ENCODE measurements at places on chromosomes 7 and 10. TPM values are rescaled to one million over a fixed set of nuclear protein-coding genes. Genes with fewer than 3 reads are reported as not detected.

NPC1L1 gene
- 0.04 TPM for total RNA-seq

DEPP1 gene
- total RNA-seq = 8.0 TPM

SPDYE11 gene
- total RNA-seq = not detected

RPP38 gene
- 8.5 TPM for total RNA-seq

ZNF804B gene
- not detected for total RNA-seq

TIMM23 gene
- total RNA-seq = 99.2 TPM

GRCh38 chr10:88889559-88890337 is 9.7 kb downstream of the STAMBPL1 start:
- H3K27me3 ChIP-seq = no peaks in the 10 kb centered on the region
- H3K27ac ChIP-seq = no peak overlapping the region
- H3K4me1 ChIP-seq = no peaks in the 10 kb centered on the region
- no peaks in the 10 kb centered on the region for H3K36me3 ChIP-seq

DNA sequence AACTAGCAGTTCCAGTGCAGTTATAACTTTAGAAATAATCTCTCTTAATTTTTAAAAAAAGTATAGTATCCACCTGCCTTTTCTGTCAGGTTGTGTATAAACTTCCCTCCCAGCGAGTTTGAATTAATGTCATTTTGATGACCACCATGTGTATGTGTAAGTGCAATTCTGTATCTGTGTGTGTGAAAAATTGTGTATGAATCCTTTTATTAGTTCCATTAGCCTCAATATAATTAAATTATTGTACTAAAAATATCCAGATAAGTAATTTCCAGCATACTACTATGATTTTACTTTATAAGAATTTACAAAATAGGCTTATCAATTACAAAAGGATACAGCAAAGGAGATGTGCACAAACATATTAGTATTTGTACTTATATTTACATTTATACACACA is 421.1 kb upstream of the LRGUK start:
- H3K4me1 ChIP-seq = peaks cover 24% of the 10 kb centered on the region
- peak overlapping the region; percentile 78 for H3K27ac ChIP-seq
- DNase-seq = no peak
- 0 out of 2 replicates have a peak overlapping the region, but pooled peaks have one; percentile 10 for H3K4me3 ChIP-seq
- no peaks in the 10 kb centered on the region for H3K27me3 ChIP-seq
- H3K36me3 ChIP-seq = no peaks in the 10 kb centered on the region

DNA sequence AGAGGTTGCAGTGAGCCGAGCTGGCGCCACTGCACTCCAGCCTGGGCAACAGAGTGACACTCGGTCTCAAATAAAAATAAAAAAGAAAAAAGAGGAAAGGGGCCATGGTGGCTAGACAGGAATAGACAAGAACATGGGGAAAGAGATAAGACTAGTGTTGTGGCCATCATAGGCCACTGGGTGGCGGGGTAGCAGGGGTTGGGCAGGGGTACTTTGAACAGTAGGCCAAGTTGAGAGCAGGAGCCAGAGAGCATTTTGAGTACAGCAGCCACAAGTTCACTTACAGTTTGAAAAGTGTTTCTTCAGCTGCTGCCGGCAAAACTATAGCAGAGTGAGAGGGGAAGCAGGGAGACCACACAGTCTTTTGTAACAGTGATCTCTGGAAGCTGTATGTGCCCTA is 656.0 kb downstream of the CNTNAP2 start:
- DNase-seq = peak; percentile 4
- no peaks in the 10 kb centered on the region for H3K4me1 ChIP-seq
- H3K27me3 ChIP-seq = no peaks in the 10 kb centered on the region
- H3K36me3 ChIP-seq = no peaks in the 10 kb centered on the region

GRCh38 chr7:116284390-116284789 is 74.1 kb downstream of the TES start:
- H3K27ac ChIP-seq = no peak overlapping the region
- H3K27me3 ChIP-seq = no peaks in the 10 kb centered on the region
- peaks cover 11% of the 10 kb centered on the region for H3K4me1 ChIP-seq
- no peak for DNase-seq

DNA sequence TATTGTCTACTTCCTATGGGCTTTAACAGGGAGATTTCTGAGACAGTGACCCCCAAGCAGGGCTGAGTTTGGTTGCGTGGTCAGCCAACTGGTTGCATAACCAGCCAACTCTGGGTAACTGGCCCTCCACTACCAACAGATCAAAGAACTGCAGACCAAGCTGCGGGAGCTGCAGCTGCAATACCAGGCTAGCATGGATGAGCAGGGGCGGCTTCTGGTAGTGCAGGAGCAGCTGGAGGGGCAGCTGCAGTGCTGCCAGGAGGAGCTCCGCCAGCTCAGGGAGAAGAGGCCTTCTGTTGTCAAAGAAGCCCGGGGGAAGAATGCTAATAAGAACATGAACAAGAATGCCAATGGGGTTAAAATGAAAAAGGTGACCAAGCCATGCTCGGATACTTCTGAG is 15.7 kb upstream of the FLNC start:
- no peaks in the 10 kb centered on the region for H3K27me3 ChIP-seq
- no peak for DNase-seq
- H3K4me1 ChIP-seq = no peaks in the 10 kb centered on the region
- no peaks in the 10 kb centered on the region for H3K36me3 ChIP-seq
- no peak overlapping the region for H3K27ac ChIP-seq

- H3K27ac ChIP-seq = no peak overlapping the region
- DNase-seq = no peak
- H3K36me3 ChIP-seq = no peaks in the 10 kb centered on the region
- H3K27me3 ChIP-seq = no peaks in the 10 kb centered on the region
- H3K4me3 ChIP-seq = no peak overlapping the region
Measured at GRCh38 chr7:91358303-91358702, 94.1 kb downstream of the FZD1 start.

- no peak overlapping the region for H3K27ac ChIP-seq
- no peaks in the 10 kb centered on the region for H3K4me1 ChIP-seq
- DNase-seq = no peak
- H3K4me3 ChIP-seq = no peak overlapping the region
- H3K27me3 ChIP-seq = peaks cover 64% of the 10 kb centered on the region
- H3K36me3 ChIP-seq = no peaks in the 10 kb centered on the region
Measured at GRCh38 chr7:50214126-50214670, 90.3 kb upstream of the IKZF1 start.

DNA sequence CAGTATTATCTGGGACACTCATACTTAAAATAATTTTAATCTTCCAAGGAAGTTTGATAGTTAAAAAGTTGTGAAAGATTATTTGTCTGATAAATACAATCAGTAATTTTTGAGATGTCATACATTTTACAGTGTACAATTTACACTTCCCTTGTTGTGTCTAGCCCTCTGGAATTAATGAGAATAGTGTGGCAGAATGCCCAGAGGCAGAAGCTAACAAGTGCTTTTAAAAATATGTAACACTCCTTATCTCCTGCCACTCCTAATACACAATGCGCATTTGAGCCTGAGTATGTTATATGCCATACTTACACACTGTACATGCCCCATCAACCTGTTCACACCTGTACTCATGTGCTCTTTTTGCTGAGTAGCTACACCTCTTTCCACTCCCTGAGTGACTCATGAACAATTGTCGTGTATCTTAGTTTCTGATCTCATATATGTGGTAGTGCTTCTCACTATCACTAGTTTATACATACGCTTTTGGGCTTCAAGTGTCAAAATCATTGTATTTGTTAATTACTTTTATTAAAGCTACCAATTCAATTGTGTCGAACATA is 106.9 kb upstream of the GNAI1 start:
- no peaks in the 10 kb centered on the region for H3K36me3 ChIP-seq
- no peak overlapping the region for H3K27ac ChIP-seq
- H3K4me1 ChIP-seq = peaks cover 5% of the 10 kb centered on the region
- DNase-seq = no peak
- no peaks in the 10 kb centered on the region for H3K27me3 ChIP-seq
- H3K4me3 ChIP-seq = no peak overlapping the region

- no peak overlapping the region for H3K27ac ChIP-seq
- DNase-seq = no peak
- no peaks in the 10 kb centered on the region for H3K4me1 ChIP-seq
- no peaks in the 10 kb centered on the region for H3K36me3 ChIP-seq
- H3K4me3 ChIP-seq = no peak overlapping the region
Measured at GRCh38 chr7:494259-494687, 25.4 kb downstream of the PDGFA start.

- H3K27ac ChIP-seq = no peak overlapping the region
- no peaks in the 10 kb centered on the region for H3K27me3 ChIP-seq
- H3K36me3 ChIP-seq = no peaks in the 10 kb centered on the region
- no peak overlapping the region for H3K4me3 ChIP-seq
- peaks cover 13% of the 10 kb centered on the region for H3K4me1 ChIP-seq
Measured at GRCh38 chr10:60894786-60895185, 49.2 kb downstream of the RHOBTB1 start.

DNA sequence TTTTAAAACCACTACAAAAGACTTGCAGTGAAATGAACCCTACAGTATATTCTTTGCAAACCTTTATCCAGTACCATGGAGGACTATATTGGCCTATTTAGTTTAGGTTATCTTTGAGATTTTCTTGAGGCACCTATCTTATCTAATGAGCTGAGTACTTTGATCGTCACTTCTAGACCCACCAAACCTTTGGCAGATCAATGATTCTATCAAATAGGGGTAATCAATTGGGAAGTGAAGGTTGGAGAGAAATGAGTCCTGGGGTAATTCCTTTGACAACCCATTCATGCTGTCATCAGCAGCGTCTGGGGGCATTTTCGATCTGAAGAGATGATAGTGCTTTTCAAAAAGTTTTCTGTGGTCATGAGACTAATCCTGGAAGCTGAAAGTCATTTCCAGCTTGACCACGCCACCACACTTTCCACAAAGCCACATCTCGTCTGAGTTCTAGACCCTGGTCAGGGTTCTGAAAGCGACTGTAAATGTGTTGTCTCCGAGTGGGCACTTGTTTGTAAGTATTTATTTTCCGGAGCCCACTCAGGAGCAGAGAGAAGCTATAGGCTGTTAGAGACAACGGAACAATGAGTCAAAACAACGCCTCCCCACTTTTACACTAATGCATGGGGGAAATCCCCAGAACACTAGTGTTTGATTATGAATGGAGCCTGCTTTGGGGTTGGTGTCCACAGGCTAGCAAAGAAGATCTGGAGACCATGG is 4.8 kb downstream of the EGR2 start:
- DNase-seq = no peak
- H3K27ac ChIP-seq = no peak overlapping the region
- H3K27me3 ChIP-seq = no peaks in the 10 kb centered on the region
- H3K4me1 ChIP-seq = peaks cover 31% of the 10 kb centered on the region
- H3K4me3 ChIP-seq = no peak overlapping the region

DNA sequence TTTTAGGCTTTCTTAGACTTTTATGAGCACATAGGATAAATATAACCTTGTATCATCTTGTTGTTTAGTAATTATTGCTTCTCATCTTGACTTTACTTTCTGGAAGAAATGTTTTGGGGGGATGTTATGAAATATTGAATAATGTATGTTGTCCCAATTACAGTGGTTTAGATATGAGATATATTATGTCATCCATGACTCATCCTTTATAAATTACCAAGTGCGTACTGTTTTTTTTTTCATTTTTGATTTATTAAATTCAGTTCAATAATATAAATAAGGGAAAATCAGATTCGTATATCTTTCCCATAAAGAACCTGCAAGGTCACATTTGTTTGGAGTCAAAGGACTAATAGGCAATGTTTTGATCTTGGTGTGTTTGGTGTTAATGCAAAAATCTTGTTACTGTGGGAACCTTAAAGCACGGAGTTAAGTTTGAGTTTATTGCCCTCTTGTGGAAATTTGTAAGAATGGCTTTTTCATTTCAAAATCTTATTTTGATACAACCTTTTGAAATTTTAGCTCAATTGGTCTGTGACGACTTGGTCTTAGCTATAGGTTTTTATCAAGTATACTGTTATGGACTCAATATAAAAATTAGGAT is 108.6 kb downstream of the SRI start:
- no peaks in the 10 kb centered on the region for H3K4me1 ChIP-seq
- DNase-seq = peak; percentile 59

DNA sequence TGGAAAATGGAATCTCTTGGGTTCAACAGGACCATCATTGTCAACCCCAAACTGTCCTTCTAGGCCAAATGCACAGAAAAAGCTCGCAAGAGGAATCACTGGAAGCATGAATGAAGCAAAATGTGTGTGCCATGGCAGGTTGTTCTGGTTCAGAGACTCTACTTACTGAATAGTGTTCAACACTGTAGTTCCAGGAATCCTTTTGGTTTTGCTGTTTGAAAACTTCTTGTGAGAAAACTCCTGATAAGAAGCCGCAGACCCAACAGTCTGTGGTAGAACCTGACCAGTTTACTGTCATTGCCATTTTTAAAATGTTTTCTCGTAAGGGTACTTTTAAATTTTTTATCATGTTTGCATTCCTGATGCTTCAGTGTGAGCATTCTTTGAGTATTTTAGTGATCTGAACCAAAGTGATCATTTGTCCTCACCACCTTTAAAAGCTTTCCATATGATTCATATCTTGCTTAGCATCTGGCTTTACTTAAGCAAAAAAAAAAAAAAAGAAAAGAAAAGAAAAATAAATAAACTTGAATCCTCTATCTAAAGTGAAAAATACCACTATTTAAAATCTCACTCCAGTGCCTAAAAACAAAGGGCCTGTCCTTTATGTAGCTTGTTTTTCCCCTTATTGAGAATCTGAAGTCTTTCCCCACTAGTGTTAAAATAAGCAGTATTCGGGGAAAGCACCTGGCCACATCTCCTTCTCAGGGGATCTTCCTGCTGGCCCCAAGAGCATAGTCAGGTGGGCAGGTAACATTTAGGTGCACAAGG is 92.4 kb downstream of the WNT2 start:
- H3K4me1 ChIP-seq = no peaks in the 10 kb centered on the region
- no peak for DNase-seq
- H3K27me3 ChIP-seq = no peaks in the 10 kb centered on the region
- no peaks in the 10 kb centered on the region for H3K36me3 ChIP-seq

DNA sequence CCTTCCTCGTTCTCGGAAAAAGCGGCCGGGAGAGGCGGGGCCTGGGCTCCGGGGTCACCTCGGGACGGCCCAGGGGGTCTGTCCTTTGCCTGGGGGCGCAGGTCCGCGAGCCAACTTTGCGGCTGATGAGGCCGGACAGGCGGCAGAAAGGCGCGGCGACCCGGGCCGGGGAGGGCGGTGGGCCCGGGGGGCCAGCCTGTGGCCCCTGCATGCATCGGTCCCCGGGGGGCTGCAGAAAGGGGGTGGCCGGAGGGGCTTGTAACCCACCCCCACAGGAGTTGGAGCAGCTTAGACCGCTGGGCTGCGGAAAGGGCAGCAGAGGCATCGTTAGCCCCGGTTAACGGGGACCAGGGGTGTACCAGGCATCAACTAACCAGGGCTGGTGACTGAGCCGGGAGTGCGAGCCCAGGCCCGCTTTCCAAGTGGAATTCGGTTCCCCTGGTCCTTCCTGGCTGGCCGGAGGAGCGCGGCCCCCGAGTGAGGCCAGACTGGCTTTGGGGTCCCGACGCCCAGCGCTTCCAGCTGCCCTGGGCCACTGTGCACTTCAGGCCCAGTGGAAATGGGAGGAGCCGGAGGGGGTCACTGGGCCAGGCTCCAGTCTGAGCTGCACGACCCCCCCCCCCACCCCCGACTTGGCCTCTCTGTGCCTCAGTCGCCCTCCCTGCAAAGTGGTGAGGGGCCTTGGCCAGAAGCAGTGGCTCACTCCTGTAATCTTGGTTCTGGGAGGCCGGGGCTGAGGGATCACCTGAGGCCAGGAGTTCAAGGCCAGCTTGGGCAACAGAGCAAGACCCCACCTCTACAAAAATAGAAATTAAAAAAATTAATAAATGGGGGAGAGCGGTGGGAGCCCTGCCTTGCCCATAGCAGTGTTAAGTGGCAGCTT is 919 bp downstream of the SLC29A4 start:
- no peaks in the 10 kb centered on the region for H3K36me3 ChIP-seq
- no peaks in the 10 kb centered on the region for H3K27me3 ChIP-seq
- no peaks in the 10 kb centered on the region for H3K4me1 ChIP-seq
- peak overlapping the region; percentile 57 for H3K4me3 ChIP-seq

GRCh38 chr7:46279290-46279689 is 358.2 kb upstream of the IGFBP3 start:
- H3K36me3 ChIP-seq = no peaks in the 10 kb centered on the region
- no peak for DNase-seq
- no peaks in the 10 kb centered on the region for H3K27me3 ChIP-seq
- no peak overlapping the region for H3K4me3 ChIP-seq
